Tibial nerve (tissue), 4 donors: ENCODE measurements at places on chromosomes 16 and 17.

GRCh38 chr17:45828171-45828570, 16.5 kb upstream of the SPPL2C start:
- no peak for DNase-seq

- no peak for DNase-seq
These were observed 1.4 kb downstream of the NT5M start for GRCh38 chr17:17304521-17304985.

DNA sequence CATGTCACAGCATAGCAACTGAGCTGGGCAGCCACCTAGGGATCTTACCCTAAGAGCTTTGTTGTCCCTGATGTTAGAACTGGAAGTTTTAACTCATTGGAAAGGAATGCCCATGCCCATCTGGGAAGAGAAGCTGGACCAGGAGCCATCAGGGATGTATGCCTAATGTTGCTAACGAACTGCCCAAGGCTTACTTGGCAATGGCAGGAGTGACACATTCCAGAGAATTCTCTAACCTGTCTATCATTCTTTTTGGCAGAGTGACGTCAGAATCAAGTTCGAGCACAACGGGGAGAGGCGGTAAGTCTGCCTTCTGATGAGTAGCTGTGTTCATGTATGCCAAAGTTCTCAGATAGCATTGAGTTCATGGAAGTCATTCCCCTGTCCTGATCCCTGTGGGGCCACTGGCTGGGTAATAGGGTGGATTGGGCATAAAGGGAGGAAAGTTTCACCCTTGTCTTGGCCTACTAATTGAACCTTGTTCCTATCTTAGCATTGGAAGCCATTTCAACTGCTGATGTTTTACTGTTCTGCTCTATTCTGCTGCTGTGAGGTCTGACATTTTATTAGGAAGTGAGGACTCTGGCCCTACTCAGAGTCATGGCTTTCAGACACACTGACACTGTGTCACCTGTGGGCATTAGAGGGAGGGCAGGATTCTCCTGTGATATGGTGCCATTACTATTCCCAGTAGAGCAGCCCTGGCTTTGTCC, 23.7 kb downstream of the MAP3K3 start:
- no peak for DNase-seq

- DNase-seq, result no peak
These were observed 16.3 kb upstream of the GCSH start for GRCh38 chr16:81112453-81112852.

- DNase-seq, result no peak
These were observed 12.7 kb upstream of the HERPUD1 start for GRCh38 chr16:56919099-56919800.
